ENCODE measurements at places on chromosomes 1 and 21.

GRCh38 chr1:62336638-62336994, 17.4 kb upstream of the KANK4 start:
- DNase-seq: no peak

DNA sequence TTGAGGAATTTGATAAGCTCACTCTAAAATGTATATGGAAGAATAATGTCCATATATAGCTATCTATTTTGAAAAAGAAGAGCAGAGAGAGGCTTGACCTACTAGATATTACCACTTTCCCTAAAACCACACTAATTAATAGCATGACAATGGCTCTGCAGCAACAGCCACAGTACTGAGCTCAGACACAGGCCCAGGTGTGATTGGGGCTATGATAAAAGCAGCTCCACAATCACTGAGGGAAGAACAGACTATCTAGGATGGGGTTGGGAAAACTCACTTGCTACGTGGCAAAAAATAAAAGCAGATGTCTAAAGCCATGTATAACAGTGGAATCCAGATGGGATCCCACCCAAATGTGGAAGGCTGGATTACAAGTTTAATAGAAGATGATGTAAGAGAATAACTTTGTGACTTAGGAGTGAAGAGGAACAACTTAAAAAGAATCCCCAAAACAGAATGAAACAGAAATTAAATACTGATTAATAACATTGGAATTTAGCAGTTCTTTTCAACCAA, 80.8 kb upstream of the RAB4A start:
- peak; percentile 63 for DNase-seq

GRCh38 chr1:55522353-55522903, 307.3 kb upstream of the USP24 start:
- DNase-seq: no peak

DNA sequence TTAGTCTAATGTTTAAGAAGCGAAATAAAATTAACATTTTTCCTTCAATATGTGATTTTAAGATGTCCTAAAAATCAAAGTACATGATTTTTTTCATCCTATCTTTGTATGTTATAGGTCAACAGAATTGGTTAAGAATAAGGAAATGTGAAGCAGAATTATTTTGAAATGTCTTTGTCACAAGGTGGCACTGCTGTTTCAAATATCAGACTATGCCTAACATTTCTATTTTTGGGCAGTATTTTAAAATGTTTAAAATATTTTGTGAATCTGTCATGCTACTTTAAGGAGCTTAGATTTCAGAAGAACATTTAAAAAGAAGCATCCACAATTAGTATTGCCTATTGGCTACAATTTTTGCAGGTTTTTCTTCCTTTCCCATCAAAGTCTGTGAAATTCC, 38.7 kb downstream of the AMY1C start:
- DNase-seq: peak; percentile 1

DNA sequence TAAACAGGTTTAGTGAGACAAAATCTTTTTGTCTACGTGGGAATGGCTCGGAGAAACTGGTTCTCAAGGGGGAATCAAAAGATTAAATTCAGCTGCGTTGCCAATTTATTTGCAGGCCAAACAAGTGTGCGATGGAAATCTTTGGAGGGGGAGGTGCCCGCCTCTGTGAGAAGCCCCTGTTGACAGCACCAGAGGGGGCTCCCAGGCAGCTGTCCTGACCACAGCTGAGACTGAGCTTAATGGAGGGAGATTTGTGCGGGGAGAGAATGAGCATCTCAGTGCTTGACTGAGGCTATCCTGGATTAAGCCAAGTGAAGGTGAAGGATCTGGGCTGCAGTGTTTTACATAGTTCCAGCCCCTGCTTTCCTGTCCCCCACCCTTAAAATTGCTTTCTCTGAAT, 169.7 kb downstream of the ATG4C start:
- DNase-seq: no peak

DNA sequence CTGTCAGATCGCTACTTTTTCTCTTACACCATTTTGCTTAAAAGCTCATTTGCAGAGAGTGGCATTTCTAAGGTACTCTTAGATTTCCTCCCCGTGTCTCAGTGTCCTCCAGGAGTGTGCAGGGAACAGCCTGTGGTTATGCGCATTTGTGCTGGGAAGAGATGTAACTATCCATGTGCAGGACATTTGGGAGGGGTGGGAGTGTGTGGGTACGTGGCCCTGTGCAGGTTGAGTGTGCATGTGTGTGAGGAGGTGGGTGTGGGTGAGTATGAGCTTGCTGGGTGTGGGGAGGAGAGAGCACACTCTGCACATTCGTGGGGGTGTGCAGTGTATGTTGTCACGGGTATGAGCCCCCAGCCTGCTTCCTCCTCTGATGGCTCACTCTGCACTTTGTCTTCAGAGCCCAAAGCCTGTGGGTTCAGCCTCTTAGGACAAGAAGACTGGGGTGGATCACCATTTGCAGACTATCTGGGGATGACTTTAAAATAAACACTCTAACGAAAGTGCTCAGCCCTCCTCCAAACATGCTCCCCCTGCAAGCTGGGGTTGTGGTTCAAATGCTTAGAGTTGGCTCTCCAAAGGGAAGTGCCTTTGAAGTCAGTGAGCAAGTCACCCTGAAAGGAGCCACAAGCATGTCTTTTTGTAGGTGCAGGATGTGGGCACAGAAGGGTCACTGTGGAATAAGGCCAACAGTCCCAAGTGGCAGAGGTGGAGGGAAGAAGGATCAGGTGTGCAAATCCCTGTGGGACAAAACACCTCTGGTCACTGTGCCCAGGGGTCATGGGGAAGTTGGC, 295.4 kb downstream of the RRAGC start:
- DNase-seq: no peak
